ENCODE measurements at places on chromosomes 6 and 20. TPM values are rescaled to one million over a fixed set of nuclear protein-coding genes. Genes with fewer than 3 reads are reported as not detected.

The NHLRC1 gene
- total RNA-seq, result 3.8 TPM

DNA sequence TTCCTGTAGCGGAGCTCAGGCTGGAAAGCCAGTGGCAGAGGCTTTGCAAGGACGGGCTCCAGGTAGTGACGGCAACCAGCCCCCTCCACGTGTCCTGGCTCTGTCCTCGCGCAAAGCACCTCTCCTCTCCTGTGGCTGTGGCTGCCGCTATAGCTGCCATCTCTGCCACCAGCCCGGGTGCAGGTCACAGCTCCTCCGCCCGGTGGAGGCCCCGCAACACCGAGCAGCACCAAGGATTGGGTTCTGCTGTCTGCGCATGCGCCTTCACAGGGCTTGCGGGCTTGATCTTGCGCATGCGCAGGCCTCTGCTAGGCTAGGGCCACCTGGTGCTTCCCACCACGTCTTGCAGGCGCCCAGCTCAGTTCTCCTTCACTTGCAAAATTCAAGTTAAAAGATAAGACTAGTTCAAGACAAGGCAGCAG is 625.4 kb downstream of the QKI start:
- no peak for DNase-seq

The ASIP gene
- not detected for total RNA-seq

The DSP gene
- 20.6 TPM for total RNA-seq

- no peak for DNase-seq
Observed at GRCh38 chr6:155964544-155964943, 508.9 kb upstream of the NOX3 start.

GRCh38 chr6:29763491-29764289 is 40.5 kb downstream of the HLA-F start:
- peak; percentile 91 for DNase-seq

GRCh38 chr6:134351615-134352474 is 33.9 kb upstream of the SGK1 start:
- no peak for DNase-seq

The TSBP1 gene
- total RNA-seq, result not detected

DNA sequence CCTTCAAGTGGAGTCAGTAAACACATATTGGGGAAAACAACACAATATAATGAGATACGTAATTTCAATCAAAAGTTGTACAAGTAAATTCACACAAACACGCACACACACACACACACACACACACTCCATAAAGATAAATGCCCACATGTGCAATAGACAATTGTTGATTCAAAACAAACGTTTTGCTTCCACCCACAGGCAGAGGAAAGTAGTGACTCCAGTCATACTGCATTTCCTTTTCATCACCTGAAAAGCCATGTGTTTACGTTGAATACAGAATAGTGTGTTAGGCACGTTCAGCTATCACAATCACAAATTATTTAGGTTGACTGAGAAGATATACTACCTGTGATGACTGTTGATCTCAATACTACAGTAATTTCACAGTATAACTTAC is 443.8 kb upstream of the MANEA start:
- no peak for DNase-seq

DNA sequence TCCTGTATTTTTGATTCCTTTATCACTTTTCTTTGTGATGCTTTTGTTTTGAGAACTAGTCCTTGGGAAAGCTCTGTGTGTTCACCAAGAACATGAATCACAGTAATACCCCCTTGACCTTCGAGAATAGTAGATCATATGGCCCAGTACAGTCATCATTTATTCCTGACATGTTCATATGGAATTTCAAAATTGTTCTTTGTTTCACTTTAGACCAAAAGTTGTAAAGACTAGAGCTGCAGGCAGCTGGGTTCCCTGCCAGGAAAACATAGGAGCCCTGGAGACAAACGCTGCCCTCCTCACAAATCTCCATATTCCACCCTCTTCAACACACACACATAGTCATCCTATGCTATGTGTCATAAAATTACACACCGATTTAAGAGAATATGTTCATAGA is 621.2 kb upstream of the EYS start:
- no peak for DNase-seq

The MAK gene
- total RNA-seq, result not detected

The BPI gene
- total RNA-seq, result not detected

DNA sequence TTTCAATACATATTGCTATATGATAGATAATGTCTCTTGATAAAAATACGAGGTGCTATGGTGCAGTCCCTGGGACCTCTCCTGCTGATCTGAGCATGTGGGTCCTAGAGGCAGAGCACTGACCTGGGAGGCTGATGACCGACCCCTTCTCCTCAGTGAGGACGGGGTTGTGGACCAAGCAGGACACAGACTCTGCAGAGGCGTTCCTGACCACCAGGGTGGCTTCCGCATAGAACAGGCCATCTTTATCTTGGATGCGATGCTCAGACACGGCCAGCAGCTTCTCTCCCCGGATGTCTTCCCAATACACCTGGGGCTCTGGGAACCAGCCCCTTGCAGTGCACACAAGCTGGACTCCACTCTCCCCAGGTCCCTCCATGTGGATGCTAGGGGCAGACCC is 4.2 kb downstream of the BTNL2 start:
- no peak for DNase-seq

- DNase-seq, result no peak
Observed at GRCh38 chr6:128358244-128358776, 162.1 kb downstream of the PTPRK start.

The MTCH1 gene
- total RNA-seq, result 263 TPM

DNA sequence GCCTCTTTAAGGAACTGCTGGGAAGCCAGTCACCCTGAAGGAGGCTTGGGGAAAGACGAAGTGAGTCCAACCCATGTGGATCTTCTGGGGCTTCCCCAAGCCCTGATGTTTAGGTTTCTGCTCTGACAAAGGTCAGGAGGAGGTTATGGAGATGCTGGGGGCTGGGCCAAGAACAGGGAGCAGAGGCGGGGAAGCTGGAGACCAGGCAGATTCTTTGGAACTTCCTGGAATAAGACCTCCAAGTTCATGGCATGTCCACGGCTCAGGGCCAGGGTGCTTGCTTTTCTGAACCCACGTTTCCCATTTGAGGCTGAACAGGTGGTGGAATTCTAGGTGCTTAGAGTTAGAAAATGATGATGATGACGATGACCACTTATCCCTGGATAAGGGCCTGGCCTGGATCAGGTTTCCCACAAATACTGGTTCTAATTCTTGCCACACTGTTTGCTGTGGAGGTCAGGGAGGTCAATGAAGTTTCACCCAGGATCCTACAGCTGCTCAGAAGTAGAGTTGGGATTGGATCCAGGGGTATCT is 30.0 kb upstream of the TGM2 start:
- no peak for DNase-seq

- DNase-seq, result no peak
Observed at GRCh38 chr6:3349388-3350251, 90.9 kb downstream of the PSMG4 start.

- no peak for DNase-seq
Observed at GRCh38 chr20:47691625-47692024, 93.7 kb downstream of the SULF2 start.

DNA sequence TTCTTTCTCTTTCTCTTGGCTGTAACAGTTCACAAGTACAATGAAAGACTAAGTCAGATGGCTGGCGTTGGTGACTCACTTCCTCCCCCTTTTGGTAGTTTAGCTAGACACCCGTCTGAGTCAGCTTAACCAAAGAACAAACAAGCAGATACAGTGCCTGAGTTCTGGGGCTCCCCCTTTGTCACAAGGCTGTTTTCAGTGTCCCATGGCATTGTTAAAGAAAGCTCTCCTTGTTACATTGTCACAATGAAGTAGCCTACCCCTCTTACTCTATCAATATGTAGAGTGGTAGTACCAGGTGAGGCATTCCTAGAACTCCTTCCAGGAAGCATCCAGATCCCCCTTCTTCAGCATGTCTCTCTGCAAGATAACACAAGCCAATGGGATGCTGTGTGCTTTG is 38.6 kb downstream of the KIAA0408 start:
- DNase-seq, result peak; percentile 96

The MAVS gene
- total RNA-seq, result 51.7 TPM

DNA sequence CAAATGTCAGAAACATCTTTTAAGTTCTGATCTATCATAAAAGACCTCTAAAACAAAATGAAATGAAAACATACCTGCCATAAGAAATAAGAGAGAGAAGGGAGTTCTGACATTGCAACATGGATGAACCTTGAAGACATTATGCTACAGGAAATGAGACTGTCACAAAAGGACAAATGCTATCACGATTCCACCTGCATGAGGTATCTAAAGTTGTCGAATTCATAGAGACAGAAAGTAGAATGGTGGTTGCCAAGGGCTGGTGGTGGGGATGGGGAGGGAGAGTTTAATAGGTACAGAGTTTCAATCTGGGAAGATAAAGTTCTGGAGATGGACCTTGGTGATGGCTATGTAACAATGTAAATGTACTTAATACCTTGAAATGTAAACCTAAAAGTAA is 3.3 kb downstream of the EZR start:
- DNase-seq, result no peak

DNA sequence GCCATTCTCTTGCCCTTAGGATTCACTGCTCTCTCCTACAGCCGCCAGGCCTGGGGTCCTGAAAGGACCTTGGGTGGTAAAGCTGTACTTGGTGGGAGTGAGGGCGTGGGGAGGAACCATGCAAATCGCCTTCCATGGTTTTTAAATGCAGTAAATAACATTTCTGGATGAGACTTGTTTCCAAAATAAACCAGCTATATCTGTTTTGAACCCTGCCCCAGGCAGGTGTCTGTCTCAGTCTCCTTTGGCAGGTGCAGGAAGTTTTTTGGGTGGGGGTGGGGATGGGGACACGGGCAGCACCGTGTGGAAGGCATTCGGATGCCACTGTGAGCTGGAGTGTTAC is 14.3 kb downstream of the ITPA start:
- DNase-seq, result no peak
